Dermis blood vessel endothelial cell (primary cell): ENCODE measurements at places on chromosomes 12 and 14.

DNA sequence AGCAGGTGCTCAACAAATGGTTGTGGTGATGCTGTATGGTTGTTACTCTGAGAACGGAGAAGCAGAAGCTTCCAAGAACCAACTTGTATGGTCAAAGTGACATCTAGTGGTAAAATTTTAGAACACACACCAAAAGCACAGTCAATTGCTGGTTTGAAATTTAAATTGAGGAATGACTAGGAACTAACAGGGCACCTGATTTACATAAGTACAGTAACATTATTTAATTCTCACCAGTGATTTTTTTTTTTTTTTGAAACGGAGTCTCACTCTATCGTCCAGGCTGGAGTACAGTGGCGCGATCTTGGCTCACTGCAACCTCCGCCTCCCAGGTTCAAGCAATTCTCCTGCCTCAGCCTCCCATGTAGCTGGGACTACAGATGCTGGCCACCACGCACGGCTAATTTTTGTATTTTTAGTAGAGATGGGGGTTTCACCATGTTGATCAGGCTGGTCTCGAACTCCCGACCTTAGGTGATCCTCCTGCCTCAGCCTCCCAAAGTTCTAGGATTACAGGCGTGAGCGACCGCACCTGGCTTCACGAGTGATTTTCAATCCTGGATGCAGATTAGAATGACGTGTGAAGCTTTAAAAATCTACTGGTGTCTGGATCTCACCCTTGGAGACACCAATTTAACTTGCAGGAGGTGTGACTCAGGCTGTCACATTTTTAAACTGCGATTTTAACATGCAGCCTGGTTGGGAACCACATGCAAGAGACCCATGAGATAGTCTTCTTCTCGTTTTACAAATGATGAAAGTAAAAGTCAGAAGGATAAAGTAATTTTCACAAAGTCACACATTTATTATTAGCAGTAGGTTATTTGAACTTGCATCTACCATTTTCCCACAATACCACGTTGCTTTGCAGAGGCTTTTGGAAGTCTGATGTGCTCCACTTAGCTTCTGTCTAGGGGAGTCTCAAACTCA is 14.1 kb upstream of the NUMB start:
- DNase-seq = peak; percentile 85

DNA sequence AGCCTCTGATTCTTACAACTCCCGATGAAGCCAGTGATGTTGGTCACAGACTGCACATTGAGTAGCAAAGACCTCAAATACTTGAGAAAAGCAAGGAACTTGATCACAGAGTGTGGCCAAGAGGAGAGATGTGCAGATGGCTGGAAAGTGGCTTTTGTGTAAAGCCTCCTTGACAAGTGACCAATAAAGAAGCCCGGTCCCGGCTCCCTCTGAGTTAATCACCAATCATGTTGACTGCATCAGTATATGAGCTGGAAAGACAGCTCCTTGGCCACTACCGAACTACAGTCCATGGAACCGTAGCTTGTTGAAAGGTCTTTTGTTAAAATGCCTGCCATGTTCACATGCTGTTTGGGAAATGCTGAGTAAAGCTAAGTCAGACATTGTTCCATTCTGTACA is 23.7 kb upstream of the SERPINA6 start:
- DNase-seq = no peak

DNA sequence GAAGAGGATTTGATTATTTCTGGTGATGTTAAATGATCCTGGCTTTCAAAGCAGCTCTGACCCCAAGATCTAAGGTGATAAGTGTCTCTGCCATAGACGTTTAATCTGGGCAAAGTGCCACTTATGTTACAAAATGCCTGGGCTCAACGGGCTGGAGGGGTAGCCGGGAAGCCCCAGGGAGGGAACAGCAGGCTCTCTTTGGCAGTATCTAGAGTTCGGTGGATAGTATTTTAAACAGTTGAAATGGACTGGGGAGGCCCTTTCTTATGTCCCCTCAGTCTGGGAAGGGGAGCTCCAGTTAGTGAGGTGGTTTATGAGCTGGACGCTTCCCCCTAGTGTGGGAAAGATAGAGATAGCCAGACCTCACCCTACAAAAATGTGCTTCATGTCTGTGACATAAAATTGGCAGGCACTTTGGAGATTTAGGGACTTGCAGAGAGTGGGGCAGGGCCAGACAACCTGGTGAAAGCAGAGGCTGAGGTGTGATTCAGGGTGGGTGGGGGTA is 5.5 kb upstream of the HOXC11 start:
- no peak for DNase-seq

DNA sequence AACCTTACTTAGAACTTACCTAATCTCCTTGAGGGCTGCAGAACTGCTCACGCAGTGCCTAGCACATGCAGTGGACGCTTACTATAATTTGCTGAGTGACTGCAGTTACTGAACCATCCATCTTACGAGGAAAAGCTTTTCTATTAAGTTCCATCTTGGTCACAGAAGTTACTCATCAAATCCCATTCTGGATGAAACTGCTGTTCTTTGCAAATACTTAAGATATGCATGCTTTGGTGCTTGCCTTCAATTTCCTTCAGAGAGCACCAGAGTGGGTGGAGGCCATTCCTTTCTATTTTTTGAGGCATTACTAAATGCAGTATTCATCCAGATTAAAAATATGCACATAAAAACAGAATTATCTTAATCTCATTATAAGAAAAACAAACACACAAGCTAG is 17.7 kb upstream of the PELI2 start:
- no peak for DNase-seq

DNA sequence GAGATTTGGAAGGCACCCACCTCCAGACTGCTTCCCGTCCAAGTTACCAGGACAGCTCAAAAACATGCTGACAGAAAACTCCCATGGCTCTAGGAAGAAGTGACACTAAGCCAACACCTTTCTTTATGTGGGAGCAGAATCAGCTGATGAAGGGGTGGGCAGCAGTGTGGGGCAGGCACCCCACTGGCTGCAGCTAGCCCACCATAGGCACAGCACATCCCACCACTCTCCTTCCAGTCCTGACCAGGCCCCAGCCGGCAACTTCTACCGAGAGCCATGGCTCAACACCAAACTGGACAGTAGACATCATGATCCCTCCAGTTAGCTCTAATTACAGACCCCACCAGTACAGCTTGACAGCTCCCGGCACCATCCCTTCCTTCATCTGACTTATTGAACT is 45.0 kb downstream of the SH2B3 start:
- DNase-seq = no peak

GRCh38 chr14:26849514-26849913 is 251.7 kb upstream of the NOVA1 start:
- DNase-seq = no peak
